Activated CD8-positive, alpha-beta T cell treated with anti-CD3 and anti-CD28 coated beads for 36 hours (primary cell): ENCODE measurements at places on chromosomes 4 and X. TPM values are rescaled to one million over a fixed set of nuclear protein-coding genes. Genes with fewer than 3 reads are reported as not detected.

CYP2U1 gene
- total RNA-seq: 2.5 TPM

C4orf17 gene
- not detected for total RNA-seq

TRAM1L1 gene
- not detected for total RNA-seq

PPEF2 gene
- 0.25 TPM for total RNA-seq

- no peak for DNase-seq
Observed at GRCh38 chrX:65997978-65998717, 41.7 kb downstream of the VSIG4 start.
